ENCODE measurements at places on chromosomes 6 and 20. TPM values are rescaled to one million over a fixed set of nuclear protein-coding genes. Genes with fewer than 3 reads are reported as not detected.

The FKBP1C gene
- 2.7 TPM for total RNA-seq

The CCR6 gene
- total RNA-seq: 3.8 TPM

The ZNF451 gene
- total RNA-seq: 61.0 TPM

GRCh38 chr20:10367943-10368701 is 65.9 kb downstream of the MKKS start:
- H3K4me1 ChIP-seq: peaks cover 2% of the 10 kb centered on the region
- H3K27ac ChIP-seq: no peak overlapping the region
- H3K27me3 ChIP-seq: peaks cover 20% of the 10 kb centered on the region

The LRRN4 gene
- total RNA-seq: not detected

GRCh38 chr20:34983995-34984735 is 28.5 kb downstream of the MYH7B start:
- H3K27me3 ChIP-seq: peaks cover 7% of the 10 kb centered on the region
- no peak for DNase-seq
- no peak overlapping the region for H3K27ac ChIP-seq
- peaks cover 1% of the 10 kb centered on the region for H3K4me1 ChIP-seq
- H3K4me3 ChIP-seq: no peak overlapping the region
- H3K36me3 ChIP-seq: no peaks in the 10 kb centered on the region

DNA sequence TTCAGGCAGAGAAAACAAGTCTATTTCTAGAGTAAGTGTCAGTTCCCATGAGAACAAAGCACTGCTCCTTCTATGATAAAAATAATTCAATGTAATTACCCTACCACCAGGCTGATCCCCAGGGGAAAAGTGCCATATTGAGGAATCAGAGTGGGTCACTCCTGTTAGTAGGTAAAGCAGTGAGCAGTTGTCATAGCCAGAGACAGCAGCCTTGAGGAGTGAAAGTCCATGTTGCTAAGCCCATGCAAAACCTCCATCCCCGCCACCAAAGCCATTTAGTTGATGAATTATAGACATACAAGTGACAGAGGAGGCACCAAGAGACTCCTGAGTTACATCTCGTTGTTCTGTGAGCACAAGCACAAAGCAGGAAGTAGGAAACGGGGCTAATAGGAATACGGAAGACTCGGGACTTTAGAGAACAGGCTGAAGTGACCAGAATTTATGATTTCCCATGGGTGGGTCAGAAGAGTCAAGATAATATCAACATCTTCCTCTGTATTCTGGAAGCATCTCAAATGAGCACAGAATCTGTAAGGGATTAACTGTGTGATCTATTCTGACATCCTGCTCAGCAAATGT is 197.9 kb downstream of the MAFB start:
- no peak overlapping the region for H3K27ac ChIP-seq
- DNase-seq: no peak
- H3K4me1 ChIP-seq: no peaks in the 10 kb centered on the region
- no peaks in the 10 kb centered on the region for H3K36me3 ChIP-seq

The PTPRT gene
- total RNA-seq: not detected

The LSM2 gene
- total RNA-seq: 128 TPM

- no peaks in the 10 kb centered on the region for H3K36me3 ChIP-seq
- no peak overlapping the region for H3K27ac ChIP-seq
- peaks cover 30% of the 10 kb centered on the region for H3K4me1 ChIP-seq
- H3K27me3 ChIP-seq: no peaks in the 10 kb centered on the region
- no peak for DNase-seq
Observed at GRCh38 chr6:35064290-35064689, 76.8 kb downstream of the TCP11 start.

The PLA2G7 gene
- not detected for total RNA-seq
